ENCODE measurements at places on chromosomes 1 and 21.

- DNase-seq: no peak
Observed at GRCh38 chr1:171717062-171717718, 24.7 kb downstream of the VAMP4 start.

GRCh38 chr1:201385299-201385891, 7.9 kb upstream of the TNNT2 start:
- DNase-seq: no peak

GRCh38 chr1:235888119-235888643, 21.5 kb upstream of the LYST start:
- no peak for DNase-seq

DNA sequence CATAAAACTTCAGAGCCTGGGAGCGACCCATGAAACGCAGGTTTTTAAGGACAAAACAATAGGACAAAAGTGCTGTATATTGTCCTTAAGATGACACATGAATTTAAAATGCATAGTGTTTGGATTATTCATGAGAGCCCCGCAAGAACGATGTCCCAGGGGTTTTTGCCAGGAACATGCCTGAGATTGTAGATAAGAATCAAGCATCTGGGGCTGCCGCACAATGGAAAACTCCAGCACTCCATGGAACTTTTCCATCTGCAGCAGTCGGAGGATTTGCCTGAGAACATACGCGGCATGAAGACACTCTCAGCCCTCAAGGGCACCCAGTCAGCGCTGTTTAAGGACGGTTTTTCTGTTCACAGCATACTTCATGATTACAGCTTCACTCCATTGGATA, 5.3 kb upstream of the ERG start:
- DNase-seq: no peak

- no peak for DNase-seq
Observed at GRCh38 chr1:237794071-237794470, 96.7 kb downstream of the ZP4 start.

DNA sequence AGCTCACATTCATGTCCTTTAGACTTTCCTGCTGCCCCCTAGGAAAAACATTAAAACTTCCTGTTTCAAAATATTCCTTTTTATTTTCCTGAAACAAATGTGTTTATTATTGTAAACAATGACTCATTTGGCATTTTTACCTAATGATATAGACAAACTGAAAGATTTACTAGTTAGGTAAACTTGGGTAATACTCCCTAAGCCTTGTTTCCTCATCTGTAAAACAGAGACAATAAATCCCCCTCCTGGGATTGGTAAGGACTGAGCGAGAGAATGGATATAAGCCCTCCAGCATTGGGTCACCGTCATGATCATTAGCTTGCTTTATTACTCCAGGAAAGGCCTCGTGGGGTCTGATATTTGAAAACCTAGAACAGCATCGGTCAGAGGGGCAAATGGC, 59.8 kb downstream of the LPAR3 start:
- DNase-seq: no peak

DNA sequence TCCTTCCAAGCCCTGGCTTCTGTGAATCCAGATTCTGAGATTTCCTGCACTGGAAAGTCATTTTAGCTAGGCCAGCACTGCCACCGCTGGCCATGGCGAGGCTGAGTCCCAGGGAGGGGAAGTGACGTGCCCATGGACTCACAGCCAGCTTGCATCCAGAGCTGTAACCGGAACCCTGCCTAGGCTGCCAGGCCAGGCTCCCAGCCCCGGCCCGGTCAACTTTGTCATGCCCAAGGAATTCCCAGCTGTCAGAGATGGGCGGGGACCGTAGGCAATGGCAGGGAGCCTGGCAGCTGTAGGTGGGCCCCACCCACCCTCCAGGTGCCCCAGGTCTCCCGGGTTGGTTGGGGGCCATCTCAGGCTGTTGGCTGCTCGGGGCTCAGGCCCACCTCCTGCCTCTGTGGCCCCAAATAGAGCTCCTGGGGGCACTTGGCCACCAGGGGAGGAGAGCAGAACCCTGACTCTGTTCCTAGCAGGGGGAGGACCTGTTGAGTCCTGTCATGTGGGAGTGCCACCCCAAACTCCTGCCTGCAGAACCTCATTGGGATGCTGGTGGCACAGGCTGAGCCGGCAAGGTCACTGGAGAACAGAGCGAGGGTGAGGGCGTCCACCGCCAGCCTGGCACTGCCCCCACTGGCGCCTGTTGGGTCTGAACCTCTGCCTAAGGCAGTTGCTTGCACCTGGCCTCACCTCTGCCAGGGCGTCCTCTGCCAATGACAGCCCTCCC, 57.8 kb downstream of the FOXO6 start:
- no peak for DNase-seq

GRCh38 chr1:45275054-45275453, 51.6 kb upstream of the HPDL start:
- DNase-seq: no peak

DNA sequence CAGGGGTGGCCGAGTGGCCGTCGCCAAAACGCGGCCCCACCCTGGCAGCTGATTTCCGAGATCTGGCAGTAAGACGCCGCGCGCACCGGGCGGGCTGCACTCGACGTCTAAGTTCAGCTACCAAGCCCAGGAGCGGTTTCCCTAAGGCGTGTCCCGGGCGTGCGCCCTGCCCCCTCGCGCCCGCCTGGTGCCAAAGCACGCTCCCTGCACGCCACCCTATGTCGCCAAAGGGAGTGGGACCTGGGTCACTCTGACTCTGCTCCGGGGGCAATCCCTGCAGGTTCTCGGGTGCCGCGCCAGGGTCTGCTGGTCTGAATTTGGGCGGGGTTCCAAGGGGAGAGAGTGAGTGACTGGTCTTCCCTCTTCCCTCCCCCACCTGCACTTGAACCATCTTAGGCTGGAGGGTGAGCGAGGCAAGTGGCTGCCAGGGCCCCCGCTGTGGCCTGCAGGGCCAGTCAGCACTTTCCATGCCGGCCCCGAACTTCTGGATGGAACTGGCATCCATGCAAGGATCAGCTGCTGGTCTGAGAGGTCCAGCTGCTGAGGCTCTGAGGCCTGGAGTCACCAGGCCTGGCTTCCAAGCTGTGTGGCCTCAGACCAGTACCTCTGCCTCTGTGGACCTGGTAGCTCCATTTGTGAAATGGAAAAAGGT, at the start of gene LRRC38:
Gene LRRC38, minus strand, starts transcription at position 109 of the 652 bp plus-strand sequence. CDS start 410 bp downstream, outside the sequence.
- DNase-seq: no peak

DNA sequence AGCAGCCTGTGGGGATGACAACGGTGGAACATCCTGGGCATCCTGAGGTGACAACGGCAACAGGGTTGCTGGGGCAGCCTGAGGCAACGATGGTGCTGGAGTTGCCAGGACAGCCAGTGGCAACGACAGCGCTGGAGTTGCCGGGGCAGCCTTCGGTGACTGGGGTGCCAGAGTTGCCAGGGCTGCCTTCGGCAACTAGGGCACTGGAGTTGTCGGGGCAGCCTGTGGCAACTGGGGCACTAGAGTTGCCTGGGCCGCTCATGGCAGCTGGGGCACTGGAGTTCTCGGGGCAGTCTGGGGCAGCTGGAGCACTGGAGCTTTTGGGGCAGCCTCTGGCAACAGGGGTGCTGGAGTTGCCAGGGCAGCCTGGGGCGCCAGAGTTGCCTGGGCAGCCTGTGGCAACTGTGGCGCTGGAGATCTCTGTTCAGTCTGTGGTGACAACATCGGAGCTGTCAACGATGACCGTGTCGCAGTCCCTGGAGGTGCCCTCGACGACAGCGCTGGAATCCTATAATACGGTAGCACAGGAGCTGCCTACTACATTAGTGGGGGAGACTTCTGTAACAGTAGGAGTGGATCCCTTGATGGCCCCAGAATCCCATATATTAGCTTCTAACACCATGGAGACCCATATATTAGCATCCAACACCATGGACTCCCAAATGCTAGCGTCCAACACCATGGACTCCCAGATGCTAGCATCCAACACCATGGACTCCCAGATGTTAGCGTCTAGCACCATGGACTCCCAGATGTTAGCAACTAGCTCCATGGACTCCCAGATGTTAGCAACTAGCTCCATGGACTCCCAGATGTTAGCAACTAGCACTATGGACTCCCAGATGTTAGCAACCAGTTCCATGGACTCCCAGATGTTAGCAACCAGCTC, 8.2 kb downstream of the SON start:
- no peak for DNase-seq

- DNase-seq: no peak
Observed at GRCh38 chr1:17579951-17580939, 40.7 kb downstream of the ARHGEF10L start.

GRCh38 chr1:109292364-109292763, 9.4 kb upstream of the PSRC1 start:
- no peak for DNase-seq

GRCh38 chr1:231044588-231044987, 4.5 kb upstream of the FAM89A start:
- DNase-seq: no peak

DNA sequence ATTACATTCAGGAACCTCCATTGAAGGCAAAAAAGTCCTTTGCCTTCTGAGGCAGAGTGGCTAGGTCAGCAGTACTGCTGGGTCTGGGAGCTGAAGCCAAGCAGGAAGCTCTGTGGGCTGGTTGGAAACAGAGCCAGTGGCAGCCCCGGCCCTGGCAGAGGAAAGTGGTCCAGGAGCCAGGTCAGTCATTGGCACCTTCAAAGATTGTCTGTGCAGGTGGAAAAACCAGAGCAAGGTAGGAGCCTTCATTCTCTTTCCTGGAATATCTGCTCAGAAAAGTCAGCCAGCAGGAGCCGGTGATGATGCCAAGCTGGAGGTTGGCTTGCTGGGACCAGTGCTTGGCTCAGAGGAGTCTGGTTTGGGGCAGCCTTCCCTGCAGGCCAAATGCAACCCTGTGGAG, 12.5 kb upstream of the DISP3 start:
- DNase-seq: no peak

- DNase-seq: no peak
Observed at GRCh38 chr1:37752583-37753471, 12.1 kb downstream of the EPHA10 start.

GRCh38 chr1:66283622-66284041, 250.3 kb upstream of the SGIP1 start:
- DNase-seq: no peak

- DNase-seq: peak; percentile 24
Observed at GRCh38 chr1:18597160-18598042, 33.2 kb upstream of the PAX7 start.

DNA sequence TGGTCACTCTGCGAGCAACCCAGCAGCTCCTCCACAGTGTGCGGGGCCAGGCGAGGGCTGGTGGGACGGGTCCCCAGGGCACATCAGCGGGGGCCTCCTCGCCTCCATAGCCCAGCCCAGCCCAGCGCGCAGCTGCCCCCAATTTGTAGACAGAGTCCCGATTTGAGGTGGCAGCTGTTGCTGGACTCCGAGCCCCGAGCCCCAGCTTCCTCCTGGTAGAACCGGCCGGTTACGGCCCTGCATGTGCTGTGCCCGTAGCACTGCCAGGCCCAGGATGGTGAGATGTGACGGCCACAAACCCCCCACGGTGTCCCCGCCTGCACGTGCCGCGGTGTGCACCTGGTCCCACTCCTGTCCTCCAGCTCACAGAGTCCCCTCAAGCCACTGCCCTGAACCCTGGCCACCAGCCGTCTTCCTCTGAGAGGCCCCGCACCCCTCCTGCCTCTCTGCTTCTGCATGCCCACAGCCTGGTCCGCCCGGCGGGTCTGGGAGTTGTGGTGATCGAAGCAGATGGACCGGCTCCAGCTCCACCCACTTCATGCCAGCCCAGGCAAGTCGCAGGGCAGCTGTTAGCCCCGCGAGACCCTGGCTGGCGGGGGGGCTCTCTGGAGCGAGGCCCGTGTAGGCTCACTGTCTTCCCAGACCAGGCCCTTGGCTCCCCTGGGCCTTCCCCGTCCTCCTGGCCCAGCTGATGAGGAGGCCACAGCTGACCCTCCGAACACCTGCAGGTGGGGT, 55.5 kb downstream of the MORN1 start:
- DNase-seq: no peak

DNA sequence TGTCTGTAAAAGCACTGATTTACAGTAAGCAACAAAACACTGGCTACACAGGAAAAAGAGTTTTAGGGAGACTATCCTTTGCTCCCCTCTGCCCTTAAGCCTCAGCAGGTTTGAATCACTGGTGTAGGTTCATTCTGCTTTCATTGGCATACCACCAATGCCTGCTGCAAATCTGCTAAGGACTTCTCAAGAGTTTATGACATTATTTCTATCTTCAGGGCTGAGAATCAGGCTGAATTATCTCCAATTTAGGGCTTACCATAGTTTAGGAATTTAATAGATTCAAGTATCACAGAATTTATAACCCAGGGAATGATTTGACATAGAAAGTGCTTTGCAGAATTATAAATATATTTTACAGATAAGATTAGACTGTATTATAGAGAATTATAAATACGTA, 6.7 kb upstream of the ZBTB18 start:
- DNase-seq: no peak

GRCh38 chr1:221118938-221119320, 239.7 kb downstream of the HLX start:
- DNase-seq: no peak

DNA sequence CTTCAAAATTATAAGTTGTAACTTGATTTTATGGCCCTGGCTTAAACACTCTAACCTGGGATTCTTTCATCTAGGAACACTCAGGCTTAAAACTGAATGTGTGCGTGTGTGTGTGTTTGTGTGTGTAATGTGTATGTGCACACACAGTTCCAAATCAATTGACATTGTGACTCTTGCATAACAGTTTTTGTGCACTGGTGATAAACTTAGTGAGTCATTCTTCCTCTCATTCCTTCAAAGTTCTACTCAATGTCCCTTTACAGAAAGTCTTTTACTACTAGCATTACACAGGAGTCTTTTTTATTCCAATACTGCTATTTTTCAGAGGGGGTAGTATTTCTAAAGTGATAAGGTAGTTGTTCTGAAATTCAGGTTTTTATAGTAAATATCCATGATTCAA, 943.6 kb downstream of the KCNT2 start:
- DNase-seq: no peak

DNA sequence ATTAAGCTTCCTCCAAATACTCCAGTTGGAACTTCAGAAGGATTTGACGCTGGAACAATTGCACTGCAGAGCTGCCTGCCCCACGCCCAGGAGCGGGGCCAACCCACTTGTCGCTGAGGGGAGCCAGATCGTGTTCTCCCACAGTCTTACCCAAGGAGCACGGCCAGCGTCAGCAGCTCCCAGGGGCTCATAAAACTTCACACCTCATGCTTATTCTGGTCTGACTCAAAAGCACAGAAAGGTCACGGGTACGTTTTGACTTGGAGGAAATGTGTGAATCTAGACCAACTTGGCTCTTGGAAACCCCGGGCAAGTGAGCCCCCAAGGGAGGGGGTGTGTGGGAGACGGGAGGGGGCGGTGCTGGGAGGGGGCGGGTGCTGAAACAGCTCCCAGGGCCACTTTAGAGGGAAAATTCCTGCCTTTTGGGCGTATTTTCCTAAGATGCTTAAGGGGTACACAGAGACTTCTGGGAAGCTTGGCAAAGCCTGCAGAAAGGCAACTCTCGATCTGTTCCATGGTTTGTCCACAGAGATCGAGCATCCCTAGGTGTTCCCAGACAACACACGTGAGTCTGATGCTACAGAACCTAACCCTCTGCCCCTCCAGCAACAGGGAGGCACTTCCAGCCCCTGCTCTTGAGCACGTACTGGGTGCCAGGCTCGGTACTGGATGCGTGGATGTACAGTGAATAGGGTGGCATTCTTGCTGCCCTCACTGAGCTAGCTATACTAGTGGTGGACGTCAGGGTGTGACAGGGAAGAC, 98.9 kb downstream of the DHRS3 start:
- no peak for DNase-seq

Measured in activated T-helper 1 cell treated with anti-CD3 and anti-CD28 coated beads, Interleukin-2, amount 50 U/mL, for 16 hours (primary cell).